ENCODE measurements at places on chromosomes 5 and 9.

- DNase-seq = no peak
Observed at GRCh38 chr5:135650081-135650480, 71.3 kb upstream of the CXCL14 start.

- DNase-seq = peak; percentile 63
Observed at GRCh38 chr5:177494346-177495195, 2.8 kb downstream of the PDLIM7 start.

DNA sequence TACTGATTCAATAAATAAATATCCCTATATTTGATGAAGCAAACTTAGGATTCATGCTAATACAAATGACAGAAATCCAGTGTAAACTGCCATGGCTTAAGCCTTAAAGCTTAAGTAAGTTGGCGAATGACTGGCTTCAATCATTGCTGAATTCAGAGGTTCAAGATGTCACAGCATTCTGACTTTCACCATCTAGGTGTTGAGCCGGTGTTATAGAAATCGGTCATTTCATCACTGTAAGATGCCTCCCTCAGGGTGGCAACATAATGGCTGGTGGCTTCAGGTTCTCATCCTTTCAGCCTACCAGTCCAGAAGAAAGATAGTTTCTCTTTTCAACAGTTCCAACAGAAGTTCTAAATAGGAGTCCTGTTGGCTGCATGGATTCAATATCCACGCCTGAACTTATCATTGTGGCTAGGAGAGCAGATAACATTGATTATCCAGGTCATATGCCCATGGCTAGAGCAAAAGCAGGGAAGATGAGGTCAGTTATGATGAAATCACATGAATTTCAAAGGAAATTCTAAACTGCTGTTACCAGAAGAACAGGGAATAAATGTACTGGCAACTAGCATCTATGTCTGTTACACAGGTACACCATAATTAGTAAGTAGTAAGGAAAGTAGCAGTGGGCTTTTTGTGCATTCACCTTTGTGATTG is 364.3 kb downstream of the ARRDC3 start:
- no peak for DNase-seq

DNA sequence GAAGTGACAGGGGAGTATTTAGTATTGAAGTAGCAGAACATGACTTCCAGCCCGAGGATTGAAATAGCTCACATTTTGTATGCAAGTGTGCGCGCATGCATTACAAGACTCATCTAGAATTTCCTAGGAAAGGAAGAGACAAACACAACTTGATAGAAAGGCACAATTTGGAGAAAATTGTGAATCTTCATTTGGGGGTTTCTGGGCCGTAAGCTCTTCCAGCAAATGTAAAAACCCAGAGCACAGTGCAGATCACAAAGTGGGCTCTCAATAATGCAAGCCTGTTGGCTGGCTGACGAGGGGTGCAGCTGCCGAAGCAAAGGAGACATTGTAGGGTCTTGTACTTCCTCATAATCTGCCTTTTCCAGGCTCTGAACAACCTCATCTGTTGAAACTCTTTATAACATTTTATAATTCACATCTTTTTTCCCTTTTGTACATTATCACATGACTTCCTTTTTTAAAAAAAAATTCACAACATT is 109.0 kb downstream of the BAAT start:
- no peak for DNase-seq

- DNase-seq = peak; percentile 11
Observed at GRCh38 chr9:117546894-117547678, 132.2 kb upstream of the ASTN2 start.

DNA sequence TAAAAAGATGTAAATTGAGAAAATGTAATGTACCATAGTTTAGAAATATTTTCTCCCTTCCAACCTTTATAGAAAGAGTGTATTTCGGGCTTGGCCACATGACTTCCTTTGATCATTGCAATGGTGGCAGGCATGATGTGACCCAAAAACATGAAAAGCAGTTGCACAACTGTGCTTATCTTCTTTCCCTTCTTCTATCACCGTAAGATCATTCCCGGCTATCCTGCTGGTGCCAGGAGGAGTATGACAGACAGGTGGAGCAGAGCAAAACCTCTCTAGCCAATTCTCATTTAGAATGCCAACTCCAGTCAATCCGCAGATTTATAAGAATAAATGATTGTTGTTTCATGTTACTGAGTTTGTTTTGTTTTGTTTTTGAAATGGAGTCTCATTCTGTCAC is 10.6 kb upstream of the TESK1 start:
- DNase-seq = no peak

All from RPMI8226 (cell line).